ENCODE measurements at places on chromosomes 4 and X.

DNA sequence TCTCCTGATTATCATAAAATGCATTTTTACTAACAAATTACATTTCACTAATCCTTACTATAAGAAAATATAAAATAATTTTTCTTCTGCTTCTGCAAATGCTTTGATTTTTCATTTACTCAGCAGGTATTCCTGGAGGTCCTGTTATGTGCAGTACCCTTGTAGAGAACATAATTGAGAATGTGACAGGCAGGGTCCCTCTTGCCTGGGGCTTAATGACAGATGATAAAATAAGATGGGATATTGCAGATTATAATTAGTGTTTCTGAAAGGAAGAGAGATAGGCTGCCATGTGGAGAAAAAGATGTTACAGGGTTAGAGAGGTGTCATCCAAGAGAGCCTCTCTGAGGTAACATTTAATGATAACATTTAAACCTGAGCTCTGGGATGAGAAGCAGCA, 128.9 kb downstream of the MAD2L1 start:
- no peak for DNase-seq

DNA sequence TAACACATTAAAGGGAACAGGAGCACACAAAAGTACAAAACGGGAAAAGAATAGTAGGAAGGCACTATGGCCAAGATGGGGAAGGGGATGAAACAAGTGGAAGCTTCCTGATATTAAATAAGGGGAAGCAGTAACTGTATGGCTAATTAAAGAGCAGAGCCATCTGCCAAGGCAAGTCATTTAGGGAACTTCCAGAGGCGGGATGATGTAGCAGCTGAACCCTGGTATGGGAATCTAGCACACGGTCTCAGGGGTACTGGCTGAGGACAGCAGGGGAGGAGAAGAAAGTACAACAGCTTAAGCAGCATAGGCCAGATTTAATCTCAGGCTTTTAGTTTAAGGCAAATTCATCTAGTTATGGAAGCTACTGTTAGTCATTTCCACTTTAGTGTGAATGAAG, 59.1 kb downstream of the IGFBP7 start:
- no peak for DNase-seq

GRCh38 chr4:107719207-107719921, 670 bp downstream of the PAPSS1 start:
- no peak for DNase-seq

GRCh38 chr4:159071178-159071968, 31.5 kb upstream of the RAPGEF2 start:
- DNase-seq = peak; percentile 96

DNA sequence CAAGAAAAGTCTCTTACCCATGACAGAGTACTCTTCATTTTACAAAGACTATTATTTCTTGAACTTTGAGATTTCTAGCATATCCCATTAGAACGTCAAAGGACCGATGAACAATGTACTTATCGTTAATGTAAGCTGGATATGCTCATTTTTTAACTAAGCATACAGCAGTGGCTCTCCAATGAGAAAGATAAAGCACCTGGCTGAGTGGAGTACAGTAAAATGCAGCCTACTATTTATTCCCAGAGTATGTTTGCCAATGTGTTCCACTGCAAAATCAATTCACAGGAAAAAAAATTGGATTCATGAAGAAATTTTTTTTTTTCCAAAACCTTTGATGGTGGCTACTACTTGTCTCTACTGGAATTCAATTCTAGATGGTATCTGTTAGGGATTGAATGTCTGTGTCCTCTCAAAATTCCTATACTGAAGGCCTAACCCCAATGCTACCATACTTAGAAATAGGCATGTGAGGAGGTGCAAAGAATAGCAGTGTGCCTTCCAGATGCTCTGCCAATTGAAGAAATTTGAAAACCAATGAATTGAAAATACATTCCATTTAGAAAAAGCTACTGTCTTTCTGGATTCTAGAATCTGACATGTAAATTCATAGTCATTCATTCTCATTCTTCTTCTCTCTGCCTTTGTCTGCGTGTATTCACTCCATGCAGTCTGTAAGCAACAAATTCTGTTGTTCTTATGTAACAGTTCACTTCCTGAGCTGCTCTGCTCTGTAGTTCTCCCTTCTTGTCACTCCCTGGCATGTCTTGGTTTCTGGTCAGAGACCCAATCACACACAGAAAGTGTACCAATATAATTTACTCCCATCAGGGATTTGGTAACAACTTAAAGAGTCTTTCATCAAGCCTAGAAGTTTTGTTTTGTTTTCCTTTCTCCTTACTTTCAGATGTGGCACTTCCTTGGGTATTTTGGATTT, 61.4 kb downstream of the PAPSS1 start:
- DNase-seq = no peak

GRCh38 chr4:87423317-87424098, 1.1 kb downstream of the NUDT9 start:
- no peak for DNase-seq

GRCh38 chr4:153834901-153835300, 46.0 kb upstream of the SFRP2 start:
- DNase-seq = no peak

DNA sequence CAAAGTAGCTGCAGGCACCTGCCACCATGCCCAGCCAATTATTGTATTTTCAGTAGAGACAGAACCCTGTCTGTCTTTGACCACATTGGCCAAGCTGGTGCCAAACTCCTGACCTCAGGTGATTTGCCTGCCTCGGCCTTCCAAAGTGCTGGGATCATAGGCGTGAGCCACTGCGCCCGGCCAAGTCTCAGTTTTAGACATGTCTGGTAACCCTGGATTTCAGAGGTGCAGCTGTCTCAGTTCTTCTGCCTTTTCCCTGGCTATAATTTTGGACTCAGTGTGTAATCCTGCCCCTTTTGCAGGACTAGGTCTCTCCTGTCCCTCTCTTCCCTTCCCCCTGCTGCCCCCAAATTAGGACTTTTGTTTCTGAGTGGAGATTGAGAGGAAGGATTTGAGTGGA, 46.6 kb downstream of the FAM193A start:
- no peak for DNase-seq

DNA sequence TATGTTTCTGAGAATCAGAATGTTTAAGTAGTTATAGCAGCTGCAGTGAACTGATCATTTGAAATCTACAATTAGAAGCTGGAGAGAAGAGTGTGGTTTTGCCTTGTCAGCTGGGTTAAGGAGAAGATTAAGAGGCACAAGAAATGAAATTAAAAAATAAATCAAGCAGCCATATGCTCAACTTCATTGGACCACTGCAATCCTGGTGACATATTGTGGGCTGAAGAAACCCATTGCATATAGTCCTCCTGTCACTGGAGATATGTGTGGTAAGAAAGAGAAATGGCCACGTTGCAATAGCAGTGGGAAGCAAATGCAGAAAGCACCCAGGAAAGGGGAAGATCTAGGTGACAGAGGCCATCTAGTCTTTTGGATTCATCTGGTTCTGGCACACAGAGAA, 63.0 kb downstream of the INTS12 start:
- no peak for DNase-seq

GRCh38 chrX:38438321-38438720, 85.9 kb downstream of the OTC start:
- DNase-seq = no peak

GRCh38 chr4:8838961-8839431, 32.6 kb downstream of the HMX1 start:
- no peak for DNase-seq

- DNase-seq = no peak
These were observed 57.5 kb upstream of the KLF3 start for GRCh38 chr4:38606587-38606905.

GRCh38 chrX:16138108-16138427, 14.7 kb downstream of the GRPR start:
- no peak for DNase-seq

DNA sequence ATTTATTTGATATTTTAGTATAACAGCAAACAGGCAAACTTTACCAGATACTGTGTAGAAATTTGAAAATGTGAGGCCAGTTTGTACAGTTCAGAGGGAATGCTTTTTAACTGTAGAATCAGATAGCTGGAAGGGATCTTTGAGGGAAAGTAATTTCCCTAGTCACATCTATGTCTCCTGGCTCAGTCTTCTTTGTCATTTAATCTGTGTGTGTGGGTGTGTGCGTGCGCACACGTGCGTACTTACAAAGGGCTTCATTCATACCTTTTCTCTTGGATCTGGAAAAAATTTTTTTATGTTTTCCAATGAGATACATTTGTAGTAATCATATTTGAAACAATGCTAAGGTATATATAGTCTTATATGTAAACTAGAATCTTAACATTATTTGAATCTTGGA, 44.6 kb downstream of the IL13RA1 start:
- no peak for DNase-seq

DNA sequence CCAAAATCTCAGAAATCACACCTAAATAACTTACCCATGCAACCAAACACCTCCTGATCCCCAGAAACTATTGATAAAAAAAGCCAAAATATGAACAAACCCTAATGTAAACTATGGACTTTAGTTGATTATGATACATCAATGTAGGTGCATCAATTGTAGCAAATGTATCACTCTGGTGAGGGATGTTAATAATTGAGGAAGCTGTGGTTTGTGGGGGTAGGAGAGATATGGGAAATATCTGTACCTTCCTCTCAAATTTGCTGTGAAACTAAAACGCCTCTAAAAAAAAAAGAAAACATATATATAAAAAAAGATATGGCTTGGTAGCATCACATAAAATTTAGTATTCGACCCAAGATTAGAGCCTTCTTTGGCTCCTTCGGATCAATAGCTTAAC, 144.3 kb upstream of the CPEB2 start:
- DNase-seq = no peak

GRCh38 chr4:7169134-7169533, 23.2 kb upstream of the SORCS2 start:
- DNase-seq = no peak

GRCh38 chrX:7252013-7252610, 104.2 kb upstream of the PUDP start:
- no peak for DNase-seq

DNA sequence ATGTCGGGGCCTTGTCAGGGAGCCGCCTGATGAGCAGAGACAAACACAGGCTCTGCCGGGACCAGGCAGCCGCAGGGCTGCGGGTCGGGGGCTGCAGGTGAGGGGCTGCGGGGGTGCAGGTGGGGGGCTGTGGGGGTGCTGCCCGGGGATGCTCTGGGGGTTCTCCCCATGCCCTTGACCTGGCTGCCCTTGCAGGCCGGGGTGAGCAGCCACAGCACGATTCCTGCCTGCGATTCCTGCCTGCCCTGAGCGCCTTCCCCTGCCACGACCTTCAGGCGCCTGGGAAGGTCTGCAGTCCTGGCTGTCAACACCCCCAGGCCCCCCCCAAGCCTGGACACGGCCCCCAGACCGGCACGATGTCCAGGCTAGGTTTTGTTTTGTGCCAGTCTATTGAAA, 106.3 kb downstream of the FAM53A start:
- DNase-seq = no peak

GRCh38 chr4:109673303-109673702, 29.9 kb downstream of the CASP6 start:
- DNase-seq = no peak

DNA sequence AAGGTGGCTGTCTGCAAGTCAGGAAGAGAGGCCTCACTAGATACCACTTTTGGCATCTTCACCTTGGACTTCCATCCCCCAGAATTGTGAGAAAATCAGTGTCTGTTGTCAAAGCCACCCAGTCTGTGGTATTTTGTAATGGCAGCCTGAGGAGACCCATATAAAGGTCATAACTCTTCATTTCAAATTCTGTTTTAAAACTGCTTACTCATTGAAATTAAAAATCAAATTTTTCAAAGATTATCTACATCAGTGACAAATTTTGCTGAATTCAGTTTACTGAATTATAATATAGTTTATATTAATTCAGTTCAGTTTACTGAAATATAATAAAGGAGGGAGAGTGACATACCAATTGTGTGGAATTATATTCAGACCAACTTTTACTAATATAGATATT, 133.1 kb upstream of the IL15 start:
- no peak for DNase-seq

DNA sequence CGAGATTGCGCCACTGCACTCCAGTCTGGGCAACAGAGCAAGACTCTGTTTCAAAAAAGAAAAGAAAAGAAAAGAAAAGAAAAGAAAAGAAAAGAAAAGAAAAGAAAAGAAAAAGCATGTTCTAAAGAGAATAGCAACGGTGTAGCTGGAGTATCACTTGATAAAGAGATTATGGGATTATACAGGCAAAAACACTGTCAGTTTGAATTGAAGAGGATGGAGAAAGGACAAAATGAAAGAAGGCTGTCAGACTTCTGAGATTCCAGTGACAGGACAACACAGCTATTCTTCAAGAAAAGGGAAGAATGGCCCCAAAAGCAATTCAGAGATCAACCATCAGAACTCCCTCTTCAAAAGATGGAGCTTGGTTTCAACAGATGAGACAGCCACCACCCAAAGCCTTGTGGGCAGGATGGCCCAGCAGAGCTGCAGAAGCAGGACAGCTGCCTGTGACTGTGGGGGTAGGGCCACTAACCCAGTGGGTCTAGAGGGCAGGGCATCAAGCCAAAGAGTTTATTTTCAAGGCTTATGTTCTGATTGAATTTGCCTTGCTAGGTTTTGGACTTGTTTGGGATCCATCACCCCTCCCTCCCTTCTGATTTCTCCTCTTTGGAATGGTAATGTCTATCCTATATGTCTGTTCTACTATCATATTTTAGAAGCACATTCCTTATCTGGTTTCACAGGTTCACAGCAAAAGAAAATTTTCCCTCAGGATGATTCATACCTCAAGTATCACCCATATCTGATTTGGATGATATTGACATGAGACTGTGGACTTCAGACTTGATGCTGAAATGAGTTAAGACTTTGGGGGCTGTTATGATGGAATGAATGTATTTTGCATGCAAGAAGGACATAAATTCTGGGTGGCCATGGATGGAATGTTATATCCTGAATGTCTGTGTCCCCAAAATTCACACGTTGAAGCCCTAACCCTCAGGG, 17.5 kb downstream of the RFC1 start:
- DNase-seq = no peak

DNA sequence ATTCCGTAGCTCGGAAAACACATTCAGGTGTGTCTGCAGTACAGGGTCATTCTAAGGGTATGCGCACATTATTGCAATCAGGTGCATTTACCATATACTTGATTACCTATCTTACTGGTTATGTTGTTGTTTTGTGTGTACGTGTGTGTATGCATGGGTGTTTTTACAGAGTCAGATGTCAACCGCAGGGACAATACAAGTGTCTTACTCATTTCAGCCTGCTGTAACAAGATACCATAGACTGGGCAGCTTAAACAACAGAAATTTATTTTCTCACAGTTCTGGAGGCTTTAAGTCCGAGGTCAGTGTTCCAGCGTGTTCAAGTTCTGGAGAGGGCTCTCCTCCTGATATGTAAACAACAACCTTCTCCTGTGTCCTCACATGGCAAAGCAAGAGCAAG, 316.7 kb downstream of the DMD start:
- no peak for DNase-seq
